ENCODE measurements at places on chromosomes 16 and 17. TPM values are rescaled to one million over a fixed set of nuclear protein-coding genes. Genes with fewer than 3 reads are reported as not detected.

DNA sequence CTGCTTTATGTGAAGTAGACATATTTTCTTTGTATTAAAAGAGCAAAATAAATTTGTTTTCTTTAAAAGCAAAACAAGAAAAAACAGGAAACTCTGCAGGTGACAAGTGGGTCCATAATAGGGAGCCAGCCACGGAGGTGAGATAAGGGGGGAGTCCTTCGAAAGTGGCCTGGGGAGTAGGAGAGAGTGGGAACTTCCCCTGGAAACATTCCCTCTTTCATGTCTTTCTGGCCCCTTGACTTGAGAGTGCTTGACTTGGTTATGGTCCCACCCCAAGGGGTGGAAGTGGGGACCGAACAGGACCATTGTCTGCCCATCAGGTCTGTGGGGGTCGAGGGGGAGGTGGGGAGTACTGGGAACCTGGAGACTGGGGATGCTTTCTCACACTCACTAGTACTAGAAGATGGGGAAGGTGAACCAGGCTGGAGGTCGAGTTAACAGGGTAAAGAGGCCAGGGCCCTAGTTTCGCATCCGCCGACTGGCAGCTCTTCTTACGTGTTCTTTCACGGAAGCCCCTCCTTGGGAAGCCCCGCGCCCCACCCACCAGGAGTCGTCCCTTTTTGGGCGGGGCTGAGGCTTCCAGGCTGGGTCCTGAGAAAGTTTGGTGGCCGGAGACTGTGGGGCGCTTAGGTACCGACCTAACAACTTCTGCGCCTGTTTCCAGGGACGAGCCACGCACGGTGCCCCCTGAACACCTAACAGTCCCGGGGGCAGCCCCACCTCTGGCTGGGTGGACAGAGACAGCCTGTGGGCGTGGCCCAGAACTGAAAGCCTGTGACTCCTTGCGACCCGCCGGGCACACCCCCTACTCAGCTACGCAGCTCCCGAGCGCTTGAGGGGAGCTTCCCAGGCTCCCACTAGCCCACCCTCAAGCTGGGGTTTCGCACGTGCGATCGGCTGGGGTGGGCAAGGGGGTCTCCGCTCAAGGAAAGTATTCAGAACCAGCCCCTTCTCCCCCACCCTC lies 790 bp downstream of the TRADD start:
- peak; percentile 91 for DNase-seq

- DNase-seq: no peak
Observed at GRCh38 chr16:85453194-85453678, 159.9 kb upstream of the GSE1 start.

GRCh38 chr17:82493226-82493781 lies 26.2 kb upstream of the FOXK2 start:
- no peak for DNase-seq

- no peak for DNase-seq
Observed at GRCh38 chr17:7552621-7553051, 3.8 kb downstream of the TNFSF12 start.

TEKT5 gene
- total RNA-seq: not detected

Data from activated T-cell treated with anti-CD3 and anti-CD28 coated beads, Interleukin-2, amount 50 U/mL, for 72 hours (primary cell).